Calu3 (cell line): ENCODE measurements at places on chromosomes 6 and 20.

GRCh38 chr6:75528423-75528822, 34.8 kb upstream of the FILIP1 start:
- no peak for DNase-seq

- DNase-seq, result no peak
These were observed 1.6 kb downstream of the SLC17A9 start for GRCh38 chr20:62953839-62954703.

GRCh38 chr20:50343490-50344179, 153.0 kb downstream of the CEBPB start:
- no peak for DNase-seq

DNA sequence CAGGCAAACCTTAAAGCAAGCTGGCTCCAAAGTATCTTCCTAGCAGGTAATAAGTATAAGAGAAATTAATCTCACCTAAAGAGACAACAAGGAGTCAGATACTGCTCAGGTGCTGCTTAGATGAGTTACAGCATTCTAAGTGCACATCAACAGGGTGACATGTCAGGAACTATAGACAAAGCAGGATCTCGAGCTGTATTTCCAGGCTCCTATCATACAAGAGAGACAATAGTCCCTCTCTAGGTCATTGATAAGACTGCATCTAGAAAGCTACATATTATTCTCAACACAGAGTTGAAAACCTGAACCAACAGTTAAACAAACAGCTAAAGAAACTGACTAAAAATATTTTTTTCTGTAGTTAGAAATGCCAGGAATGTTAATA, 3.9 kb downstream of the PTPRK start:
- no peak for DNase-seq
